ENCODE measurements at places on chromosomes 2 and 18. TPM values are rescaled to one million over a fixed set of nuclear protein-coding genes. Genes with fewer than 3 reads are reported as not detected.

The PRKAG3 gene
- not detected for total RNA-seq

The FAM237A gene
- not detected for total RNA-seq

The PTPRN gene
- not detected for total RNA-seq

The MFSD2B gene
- not detected for total RNA-seq

The PLEKHM3 gene
- 9.8 TPM for total RNA-seq

DNA sequence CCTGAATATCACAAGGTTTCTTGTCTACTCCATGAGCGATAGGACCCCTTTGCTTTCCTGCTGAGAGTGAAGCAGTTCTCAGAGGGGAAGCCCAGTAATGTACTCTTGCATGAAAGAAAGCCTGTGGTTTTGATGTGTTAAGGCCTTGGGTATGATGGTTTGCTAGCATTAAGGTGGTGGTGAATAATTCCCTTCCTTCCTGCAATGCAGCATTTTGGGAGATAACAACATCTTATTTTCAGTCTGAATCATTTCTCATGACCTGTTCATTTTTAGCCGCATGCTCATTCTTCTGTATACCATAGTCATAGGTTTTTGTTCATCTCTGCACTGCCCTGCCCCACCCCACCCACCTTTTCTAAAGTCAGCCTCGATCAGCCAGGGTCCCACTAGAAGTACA lies 66.2 kb downstream of the HNMT start:
- DNase-seq, result no peak

GRCh38 chr18:69400976-69401225 lies 213 bp downstream of the DOK6 start:
- DNase-seq, result no peak

- DNase-seq, result no peak
Observed at GRCh38 chr2:232341739-232342126, 36.8 kb upstream of the ALPP start.

DNA sequence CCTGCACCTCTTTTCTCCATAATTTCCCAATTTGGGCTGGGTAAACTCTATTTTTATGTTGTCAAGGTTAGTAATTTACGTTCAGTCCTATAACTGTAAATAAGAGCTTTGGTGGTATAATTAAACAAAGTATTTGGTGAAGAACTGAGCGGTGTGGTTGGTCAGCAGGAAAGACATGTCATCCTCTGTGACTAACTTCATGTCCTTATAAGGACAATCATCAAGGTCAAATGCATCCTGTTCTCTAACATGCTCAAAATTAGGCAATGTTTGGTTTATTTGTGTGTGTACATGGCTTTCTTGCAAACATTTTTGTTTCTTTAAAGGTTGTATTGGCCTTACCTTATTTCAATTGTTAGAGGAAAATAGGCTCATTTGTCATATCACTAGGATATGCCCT lies 121.5 kb upstream of the NABP1 start:
- DNase-seq, result no peak

All from posterior vena cava (tissue), 2 donors.